ENCODE measurements at places on chromosomes 16 and 17.

GRCh38 chr17:2688351-2689342 is 22.9 kb downstream of the CLUH start:
- DNase-seq = peak; percentile 28

- DNase-seq = no peak
Measured at GRCh38 chr17:50993544-50993943, 127.1 kb downstream of the SPAG9 start.

DNA sequence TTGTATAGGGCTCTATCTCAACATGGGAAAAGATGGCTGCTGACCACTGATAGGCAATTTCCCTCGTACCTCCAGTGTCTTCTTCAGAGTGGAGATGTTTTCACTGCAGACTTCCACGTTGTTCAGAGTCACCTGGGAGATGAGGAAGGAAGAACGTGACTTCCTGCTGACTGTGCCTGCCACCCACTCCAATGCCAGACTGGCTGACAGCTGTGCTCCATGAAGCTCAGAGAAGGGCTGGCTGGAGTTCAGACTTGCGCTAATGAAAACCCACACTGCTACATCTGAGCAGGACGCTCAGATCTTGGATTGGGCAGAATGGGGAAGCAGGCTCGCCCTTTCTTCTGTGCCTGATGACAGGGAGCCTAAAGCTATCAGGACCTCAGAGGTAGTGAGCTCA is 33.1 kb downstream of the COG4 start:
- DNase-seq = no peak

DNA sequence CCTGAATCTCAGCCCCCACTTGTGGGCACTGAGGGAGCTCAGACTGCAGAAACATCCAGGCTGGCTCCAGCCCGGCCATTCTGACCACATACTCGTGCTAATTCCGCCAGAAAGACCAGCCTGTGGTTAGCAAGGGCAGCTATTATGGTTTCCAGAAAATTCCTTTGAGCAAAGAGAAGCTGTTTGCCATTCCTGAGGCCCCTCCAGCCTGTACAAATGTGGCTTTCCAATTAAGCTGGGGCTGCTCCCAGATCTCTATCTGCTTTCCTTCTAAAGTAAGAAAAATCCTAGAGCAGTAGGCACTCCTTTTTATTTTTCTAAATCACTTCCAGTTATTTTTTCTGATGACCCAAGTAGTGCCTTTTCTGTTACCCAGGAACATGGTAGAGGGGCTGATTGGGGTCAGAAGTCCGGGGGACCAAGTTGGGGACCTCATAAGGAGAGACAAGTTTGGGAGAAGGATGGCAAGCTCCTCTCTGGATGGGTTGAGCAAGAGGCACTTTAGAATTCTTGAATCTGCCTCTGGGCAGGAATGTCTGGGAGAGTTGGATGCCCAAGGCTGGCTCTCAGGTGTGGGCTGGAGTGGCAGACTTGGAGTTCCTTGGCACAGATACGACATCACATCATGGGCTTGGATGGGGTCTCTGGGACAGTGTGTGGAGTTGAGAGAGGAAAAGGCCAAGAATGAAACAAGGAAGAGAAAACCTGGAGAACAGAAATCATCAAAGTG is 83.3 kb upstream of the TNRC6C start:
- no peak for DNase-seq

DNA sequence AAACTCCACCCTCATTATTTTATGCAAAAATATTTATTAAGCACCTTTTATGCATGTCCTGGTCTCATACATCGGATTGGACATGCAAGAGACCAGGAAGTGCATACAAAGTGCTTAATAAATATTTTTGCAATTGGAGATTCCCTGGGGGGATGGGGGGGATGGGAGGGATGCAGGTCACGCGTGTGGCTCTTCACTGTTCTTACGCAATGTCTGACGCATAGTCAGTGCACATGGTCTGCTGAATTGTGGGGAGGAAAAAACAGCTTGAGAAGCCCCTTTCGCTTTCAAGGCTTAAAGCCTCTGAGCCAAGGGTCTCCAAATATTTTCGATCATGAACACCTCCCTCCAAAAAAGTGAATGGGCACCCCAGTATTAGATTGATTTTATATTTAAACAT is 96.7 kb upstream of the XYLT1 start:
- no peak for DNase-seq

DNA sequence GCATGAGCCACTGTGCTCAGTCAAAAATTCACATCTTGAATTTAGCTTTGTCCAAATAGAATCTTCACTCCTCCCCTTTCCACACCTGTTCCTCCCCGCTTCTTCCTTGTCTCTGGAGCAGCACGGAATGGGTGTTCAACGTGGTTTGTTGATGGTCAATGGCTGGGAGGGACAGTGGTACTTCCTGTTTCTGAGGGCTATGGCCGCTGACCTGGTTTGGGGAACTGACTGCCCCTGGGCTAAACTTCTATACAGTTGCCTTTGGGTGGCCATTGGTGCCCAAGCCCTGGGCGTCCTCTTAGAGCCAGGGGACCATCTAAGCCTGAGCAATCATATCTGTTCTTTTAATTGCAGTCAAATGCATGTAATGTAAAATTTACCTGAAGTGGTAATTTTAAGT is 19.1 kb upstream of the WFIKKN2 start:
- no peak for DNase-seq

GRCh38 chr16:68128577-68129305 is 43.6 kb downstream of the NFATC3 start:
- no peak for DNase-seq

DNA sequence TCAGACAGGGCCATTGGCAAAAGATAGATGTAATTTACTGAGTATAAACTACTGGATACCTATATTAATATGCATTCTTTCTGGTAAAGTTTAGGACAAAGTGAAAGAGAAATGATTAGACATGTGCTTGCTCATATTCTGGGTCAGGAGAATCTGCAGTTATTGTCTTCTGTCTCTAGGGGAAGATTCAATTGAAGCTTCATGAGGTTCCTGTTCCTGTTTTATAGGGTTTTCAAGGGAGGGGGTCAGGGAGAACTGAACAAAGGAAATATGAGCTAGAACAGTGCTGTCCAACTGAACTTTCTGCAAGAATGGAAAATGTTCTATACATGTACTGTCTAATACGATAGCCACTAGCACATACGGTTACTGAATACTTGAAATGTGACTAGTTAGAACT is 59.3 kb upstream of the CORO6 start:
- DNase-seq = peak; percentile 41

GRCh38 chr16:23673971-23674614 is 4.6 kb upstream of the PLK1 start:
- no peak for DNase-seq

DNA sequence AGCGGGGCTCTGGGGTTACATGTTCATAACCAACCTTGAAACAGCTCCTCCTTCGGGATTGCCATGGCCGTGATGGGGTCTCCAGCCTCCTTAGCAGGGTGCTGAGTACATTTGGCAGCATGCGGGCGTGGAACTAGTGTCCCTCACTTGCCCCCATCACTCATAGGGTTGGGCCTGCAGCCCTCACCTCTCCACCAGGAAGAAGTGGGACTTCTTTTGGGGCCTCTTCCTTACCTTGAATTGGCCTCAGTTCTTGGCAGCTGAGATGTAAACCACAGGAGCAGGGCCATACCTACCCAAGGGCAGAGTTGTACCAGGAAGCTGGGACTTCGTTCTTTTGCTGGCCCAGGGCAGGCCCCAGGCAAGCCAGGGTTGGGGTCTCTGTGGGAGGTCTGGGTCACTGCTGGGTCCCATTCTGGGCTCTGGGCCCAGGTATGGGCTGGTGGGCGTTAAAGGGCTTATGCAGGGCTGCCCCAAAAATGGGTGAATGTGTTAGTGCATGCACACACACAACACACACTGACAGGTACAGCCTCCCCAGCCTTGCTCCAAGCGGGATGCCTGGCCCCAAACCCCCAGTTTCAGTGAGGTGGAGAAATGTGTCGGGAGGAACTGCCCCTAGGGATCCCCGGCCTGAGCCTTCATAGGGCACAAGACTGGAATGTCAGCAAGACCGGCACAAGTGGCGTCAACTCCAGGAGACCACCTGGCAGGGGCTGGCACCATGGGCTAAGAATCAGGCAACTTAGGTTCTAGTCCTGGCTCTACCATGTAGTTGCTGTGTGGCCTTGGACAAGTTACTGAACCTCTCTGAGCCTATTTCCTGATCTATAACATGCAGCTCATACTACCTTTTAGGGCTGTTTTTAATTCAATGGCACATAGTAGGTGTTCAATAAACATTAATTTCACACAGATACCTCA is 3.9 kb upstream of the KRT15 start:
- no peak for DNase-seq

All from GM13976 (cell line).